ENCODE measurements at places on chromosomes 5 and 9.

- DNase-seq, result no peak
Observed at GRCh38 chr5:55973296-55973695, 21.5 kb downstream of the IL6ST start.

- DNase-seq, result peak; percentile 92
Observed at GRCh38 chr9:14277244-14277643, 36.7 kb downstream of the NFIB start.

DNA sequence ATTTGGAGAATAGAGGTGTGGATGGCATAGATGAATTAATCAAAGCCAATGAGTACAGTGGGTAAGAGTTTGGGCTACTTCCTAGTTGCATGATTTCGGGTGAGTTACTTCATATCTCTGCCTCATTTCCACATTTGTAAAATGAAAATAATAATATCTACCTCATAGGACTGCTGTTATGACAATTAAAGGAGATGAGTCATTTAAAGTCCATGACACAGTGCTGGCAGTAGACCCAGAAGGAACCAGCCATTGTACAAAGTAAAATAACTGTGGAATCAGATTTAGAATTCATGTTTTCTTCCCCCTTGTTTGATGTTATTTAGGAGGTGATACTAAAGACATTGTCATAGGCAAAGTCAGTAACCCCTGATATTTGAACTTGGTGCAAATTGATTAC, 139.5 kb upstream of the SLC27A6 start:
- DNase-seq, result no peak

- no peak for DNase-seq
Observed at GRCh38 chr9:136682710-136683109, 4.5 kb downstream of the AGPAT2 start.

DNA sequence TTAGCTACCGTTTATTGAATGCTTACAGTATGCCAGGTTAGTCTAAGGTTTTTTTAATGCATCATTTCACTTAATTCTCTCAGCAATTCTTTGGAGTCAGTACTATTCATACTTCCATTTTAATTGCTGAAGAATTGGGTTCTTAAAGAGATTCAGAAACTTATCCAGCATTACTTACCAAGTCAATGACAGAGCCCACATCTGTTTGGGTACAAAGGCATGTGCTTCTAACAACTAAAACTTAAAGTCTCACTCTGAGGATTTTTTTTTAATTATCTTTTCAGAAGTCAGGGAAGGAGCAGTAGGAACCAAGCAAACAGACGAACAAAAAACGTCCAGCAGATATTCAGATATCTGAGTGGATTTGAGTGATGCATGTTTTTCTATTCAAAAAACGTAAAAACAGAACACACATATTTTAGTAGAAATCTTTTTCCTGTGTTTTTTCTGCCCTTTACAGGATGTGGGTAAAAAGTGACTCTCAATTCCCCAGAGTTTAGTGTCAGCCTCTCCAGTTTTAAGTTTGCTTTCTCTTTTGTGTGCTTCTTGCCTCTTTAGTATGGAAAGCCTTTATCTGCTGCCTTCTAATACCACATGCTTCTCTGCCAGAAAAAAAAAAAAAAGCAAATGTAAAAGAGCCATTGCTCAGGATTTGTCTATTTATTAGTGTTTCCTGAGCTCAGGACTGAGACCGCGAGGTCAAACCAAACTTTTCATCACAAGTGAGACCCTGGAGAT, 118.0 kb downstream of the PRKACG start:
- no peak for DNase-seq

DNA sequence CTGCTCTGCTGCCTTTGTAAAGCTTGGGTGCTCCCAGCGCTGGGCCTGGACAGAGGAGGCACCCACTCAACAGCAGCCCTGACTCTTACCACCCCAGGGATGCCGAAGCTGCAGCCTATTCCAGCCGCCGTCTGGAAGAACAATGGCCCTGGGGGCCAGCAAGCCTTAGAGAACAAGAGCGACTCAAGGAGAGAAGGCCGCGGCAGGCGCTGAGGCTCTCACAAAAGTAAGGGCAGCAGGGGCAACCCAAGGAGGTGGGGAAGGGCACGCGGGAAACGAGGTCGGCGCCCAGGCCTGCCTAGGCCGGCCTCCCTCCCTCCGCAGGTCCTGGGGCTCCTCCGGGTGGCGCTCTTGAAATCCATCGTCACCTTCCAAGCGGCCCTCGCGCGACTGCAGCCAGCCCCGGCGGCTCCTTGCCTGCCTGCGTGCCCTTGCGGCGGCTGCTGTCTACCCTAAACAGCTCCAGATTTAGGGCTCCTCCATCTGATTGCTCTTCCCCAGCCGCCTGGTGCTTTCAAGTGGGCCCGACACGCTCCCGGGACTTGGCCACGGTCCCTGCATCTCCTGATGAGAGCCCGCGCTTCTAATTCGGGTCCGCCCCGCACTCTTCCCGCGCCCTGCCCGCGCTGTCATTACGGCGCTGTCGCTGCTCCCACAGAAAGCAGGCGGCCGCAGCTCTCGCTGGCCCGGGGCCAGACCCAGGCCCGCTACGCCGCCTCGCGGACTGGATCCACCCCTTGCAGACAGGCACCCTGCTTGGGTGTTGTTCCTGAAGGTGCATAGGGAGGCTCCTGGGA, 213.3 kb downstream of the SEMA6A start:
- DNase-seq, result no peak

DNA sequence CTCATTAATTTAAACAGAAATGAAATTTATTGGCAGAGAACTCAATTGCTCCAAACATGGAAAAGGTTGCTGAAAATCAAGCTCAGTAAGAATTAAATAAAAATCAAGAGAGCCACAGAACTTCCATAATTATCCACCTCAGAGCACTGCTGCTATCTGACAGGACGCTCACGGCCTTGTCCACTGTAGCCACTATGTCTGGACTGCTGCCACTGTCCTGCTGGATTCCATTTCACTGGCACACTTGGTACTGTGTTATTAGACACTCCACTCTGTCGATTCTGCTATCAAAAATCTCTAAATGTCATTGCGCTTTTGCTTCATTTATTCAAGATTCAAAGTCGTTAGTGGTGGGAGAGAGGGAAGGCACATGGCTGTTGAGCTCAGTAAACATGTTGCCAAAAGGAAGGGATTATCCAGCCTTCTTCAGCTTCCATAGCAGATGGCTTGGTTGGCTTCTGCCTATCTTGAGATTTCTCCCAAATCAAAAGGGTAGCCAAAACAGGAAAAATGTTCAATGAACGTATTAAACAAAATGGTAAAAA, 815.0 kb downstream of the CDH18 start:
- no peak for DNase-seq

DNA sequence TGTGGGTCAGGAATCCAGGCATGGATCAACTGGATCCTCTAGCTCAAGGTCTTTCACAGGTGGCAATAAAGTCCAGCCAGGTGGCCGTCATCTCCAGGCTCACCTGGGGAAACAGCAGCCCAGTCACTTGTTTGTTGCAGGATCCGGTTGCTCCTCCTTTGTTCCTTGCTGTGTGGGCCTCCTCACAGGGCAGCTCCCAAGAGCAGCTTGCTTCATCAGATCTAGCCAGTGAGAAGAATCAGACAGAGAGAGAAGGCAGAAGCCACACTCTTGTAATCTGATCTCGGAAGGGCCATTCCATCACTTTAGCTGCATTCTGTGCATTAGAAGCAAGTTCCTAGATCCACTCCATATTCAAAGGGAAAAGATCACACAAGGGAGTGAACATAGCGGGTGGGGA, 3.2 kb upstream of the HSD17B3 start:
- DNase-seq, result no peak

- DNase-seq, result peak; percentile 41
Observed at GRCh38 chr9:23123048-23123632, 676.5 kb downstream of the DMRTA1 start.

GRCh38 chr5:124650147-124650561, 96.3 kb downstream of the ZNF608 start:
- DNase-seq, result peak; percentile 51

- no peak for DNase-seq
Observed at GRCh38 chr9:131404581-131404980, 10.7 kb downstream of the PRRC2B start.

DNA sequence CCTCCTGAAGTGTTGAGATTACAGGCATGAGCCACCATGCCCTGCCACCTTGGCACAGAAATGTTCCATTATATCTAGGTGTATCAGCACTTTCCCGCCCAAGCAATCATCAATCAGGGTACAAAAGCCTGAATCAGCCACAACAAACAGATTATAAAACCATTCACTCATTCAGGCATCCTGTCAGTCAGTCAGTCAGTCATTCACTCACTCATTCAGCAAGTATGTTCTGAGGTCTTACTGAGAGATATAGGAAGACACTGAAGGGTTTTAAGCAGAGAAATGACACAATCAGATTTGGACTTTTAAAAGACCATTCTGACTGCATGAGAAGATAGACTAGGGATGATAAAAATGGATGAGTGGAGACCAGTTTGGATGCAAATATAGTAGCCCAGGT, 13.1 kb downstream of the PSMD5 start:
- no peak for DNase-seq

- DNase-seq, result no peak
Observed at GRCh38 chr5:14869668-14870164, 1.9 kb downstream of the ANKH start.
